Body of pancreas (tissue), 4 donors: ENCODE measurements at places on chromosomes 2 and 18.

GRCh38 chr2:179893616-179894015 is 32.2 kb upstream of the ZNF385B start:
- DNase-seq, result no peak

GRCh38 chr2:106800976-106801655 is 84.9 kb downstream of the ST6GAL2 start:
- DNase-seq, result no peak

DNA sequence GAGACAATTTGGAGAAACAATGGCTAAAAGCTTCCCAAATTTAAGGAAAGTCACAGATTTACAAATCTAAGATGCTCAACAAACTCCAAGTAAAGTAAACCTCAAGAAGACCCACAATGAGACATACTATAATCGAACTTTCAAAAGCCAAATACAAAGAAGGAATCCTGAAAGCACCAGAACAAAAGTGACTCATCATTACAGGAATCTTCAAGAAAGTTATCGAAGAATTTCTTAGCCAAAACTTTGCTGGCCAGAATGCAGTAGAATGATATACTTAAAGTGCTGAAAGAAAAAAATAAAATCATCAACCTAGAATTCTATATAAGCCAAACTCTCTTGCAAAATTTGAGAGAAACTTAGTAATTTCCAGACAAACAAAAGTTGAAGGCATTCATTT is 106.5 kb upstream of the TMEM200C start:
- DNase-seq, result no peak

DNA sequence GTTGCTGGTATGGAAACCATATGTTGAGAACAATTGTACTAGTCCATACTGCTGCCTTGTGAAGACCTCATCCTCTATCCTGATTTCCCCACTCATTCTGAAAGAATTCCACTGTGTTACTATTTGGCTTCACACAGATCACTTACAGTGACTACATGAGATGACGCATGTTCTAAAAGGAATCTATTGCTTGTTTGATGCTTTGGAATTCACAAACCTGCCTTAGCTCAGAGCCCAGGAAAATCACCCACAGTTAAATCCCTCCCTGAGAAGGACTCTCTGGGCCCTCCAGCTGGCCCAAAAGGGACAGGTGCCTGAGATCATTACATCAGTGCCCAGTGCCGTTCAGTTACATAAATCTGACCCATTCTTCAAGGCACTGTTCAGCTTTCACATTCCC is 45.3 kb downstream of the KLHL29 start:
- no peak for DNase-seq

DNA sequence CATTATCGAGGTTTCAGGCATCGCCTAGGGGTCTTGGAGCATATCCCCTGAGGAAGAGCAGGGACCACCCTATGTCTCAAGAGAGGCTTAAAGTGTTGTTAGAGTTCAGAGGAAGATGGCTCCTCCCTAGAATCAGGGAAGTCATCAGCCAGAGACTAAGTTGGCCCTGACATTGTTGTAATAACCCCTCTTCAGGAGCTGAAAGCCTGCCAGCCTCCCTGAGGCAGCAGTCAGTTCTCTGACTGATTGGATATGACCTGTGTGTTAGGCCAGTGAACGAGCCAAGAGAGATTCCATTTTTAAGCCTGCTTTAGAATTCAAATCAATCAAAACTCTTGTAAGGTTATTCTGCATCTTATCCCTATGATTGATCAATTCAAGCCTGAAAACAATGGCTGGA is 34.9 kb downstream of the ARHGAP28 start:
- DNase-seq, result no peak

DNA sequence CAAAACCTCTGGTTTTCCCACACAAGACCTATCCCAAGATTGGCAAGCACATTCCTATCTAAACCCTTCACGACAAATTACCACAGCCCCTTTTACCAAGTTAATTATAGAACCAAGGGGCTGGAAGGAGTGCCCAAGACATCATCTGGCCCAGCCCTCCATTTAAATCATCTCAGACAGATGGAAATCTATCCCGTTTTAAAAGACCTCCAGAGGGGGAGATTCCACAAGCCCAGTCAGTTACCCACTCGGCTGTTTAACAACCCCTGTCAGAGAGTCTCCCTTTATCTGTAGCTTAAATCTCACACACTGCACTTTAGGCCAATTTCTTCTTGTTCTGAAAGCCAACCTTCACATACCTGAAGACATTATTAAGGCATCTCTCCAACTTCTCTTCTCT is 179.1 kb upstream of the MEIS1 start:
- no peak for DNase-seq

DNA sequence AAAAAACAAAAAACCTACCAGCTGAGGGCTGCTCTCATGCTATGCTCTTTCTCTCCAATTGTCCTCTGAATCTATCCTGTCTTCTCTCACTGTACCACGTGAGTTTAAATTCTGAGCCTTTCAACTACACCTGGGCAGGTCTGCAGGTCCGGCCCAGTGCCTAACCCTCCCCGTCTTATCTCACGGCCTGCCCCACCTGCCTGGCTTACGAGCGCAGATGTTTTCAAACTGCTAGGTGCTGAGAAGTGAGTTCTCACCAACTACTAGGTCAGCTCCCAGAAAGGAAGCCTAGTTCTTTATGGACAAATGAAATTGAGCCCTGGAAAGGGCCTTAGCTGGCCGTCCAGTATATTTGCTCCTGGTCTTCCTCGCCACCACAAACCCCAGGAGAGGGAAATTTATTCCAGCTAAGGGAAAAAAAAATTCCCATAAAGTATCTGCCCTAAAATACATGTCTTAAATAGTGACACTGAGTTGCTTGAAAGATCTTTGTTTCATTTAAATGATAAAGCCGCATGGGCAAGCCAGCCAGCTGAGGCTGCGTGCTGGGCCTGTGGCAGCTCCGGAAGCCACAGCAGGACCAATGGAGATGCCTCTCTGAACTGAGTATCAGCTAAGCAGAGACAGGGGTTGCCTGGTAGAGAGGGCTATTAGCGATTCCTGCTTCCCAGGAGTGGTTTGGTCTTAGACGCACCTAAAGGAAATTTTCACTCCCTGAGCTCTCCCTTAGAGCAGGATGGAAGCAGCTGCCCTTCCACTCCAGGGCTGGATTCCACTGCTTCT is 92.5 kb upstream of the NCK2 start:
- DNase-seq, result no peak
